Right ventricle myocardium inferior (tissue), 1 donor: ENCODE measurements at places on chromosomes 2 and 18. TPM values are rescaled to one million over a fixed set of nuclear protein-coding genes. Genes with fewer than 3 reads are reported as not detected.

The SERPINB7 gene
- total RNA-seq, result not detected

DNA sequence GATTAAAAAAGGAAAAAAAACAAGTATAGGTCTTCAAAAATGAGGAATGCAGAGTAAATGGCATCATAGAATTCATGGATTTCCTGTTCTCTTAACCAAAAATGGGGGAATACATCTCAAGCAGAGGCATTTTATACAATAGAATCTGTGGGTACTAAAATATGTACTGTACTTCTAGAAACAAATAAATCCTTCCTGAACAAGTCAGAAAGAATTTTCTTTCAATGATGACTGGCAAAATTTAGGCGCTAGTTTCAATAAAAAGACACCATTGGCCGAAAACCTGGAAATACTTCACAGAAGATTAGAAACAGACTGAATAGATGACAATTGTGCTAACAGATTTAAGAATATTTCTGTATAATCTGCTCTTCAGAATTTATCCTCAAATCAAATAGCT, 15.1 kb downstream of the TRAK2 start:
- no peak for DNase-seq

DNA sequence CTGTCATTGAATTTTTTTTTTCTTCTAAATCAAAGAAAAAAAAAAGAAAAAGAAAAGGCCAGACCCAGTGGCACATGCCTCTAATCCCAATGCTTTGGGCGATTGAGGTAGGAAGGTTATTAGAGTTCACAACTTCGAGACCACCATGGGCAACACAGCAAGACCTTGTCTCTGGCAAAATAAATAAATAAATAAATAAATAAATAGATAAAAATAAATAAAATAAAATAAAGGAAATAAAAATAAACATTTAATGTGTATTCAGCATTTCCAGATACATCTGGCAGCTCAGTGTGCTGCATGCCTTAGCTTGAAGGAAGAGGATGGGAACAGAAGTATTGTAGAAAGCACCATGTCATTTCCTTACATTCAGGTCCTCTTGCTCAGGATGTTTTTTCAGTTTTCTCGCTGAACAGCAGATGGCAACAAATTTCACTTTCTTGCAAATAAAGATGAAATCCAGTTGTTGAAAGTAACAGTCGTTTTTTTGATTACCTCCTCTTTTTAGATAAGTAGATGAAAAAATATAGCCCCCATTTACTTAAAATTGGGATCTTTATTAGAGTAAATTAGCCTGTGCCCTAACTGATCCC, 25.7 kb upstream of the FAM178B start:
- DNase-seq, result no peak

- DNase-seq, result no peak
These were observed 3.1 kb downstream of the CXCR2 start for GRCh38 chr2:218128781-218129457.

The PPM1B gene
- 48.4 TPM for total RNA-seq

The ITGA6 gene
- 44.7 TPM for total RNA-seq

GRCh38 chr2:12430407-12431133, 286.2 kb upstream of the TRIB2 start:
- no peak for DNase-seq

DNA sequence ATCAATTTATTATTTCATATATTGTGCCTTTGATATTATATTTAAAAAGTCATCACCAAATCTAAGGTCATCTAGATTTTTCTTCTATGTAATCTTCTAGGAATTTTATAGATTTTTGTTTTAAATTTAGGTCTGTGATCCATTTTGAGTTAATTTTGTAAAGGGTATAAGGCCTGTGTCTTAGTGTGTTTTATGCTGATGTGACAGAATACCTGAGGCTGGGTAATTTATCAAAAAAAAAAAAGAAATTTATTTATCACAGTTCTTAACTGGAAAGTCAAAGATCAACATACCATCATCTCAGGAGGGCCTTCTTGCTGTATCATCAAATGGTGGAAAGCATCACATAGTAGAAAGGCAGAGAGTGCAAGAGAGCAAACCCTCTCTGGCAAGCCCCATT, 216.2 kb downstream of the PDE1A start:
- DNase-seq, result no peak
